ENCODE measurements at places on chromosomes 12 and 14.

DNA sequence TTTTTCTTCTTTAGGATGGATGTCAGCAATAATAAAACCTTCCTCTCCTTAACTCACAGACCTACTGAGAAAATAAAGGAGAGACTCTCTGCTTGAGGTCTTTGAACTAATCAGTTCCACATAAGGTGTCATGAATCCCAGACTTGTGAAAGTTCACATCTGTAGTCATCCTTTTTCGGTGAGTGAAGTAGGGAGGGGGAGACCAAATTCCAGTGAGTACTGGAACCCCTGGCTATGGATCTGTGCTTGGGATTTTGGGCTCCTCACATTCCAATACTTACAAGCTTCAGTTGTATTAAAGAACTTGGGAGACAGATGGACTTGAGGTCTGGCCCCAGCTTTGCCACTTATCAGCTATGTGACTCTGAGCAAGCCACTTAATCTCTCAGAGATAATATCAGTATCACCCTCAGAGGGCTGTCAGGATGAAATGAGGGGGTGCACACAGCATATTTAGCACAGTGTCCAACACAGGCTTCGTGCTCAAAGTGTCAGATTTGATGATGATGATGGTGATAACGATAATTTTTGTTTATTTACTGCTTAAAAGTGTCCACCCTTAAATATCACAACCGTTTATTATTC is 34.8 kb upstream of the APPL2 start:
- H3K27me3 ChIP-seq: no peaks in the 10 kb centered on the region
- H3K27ac ChIP-seq: no peak overlapping the region
- H3K36me3 ChIP-seq: no peaks in the 10 kb centered on the region
- no peak overlapping the region for H3K4me3 ChIP-seq

DNA sequence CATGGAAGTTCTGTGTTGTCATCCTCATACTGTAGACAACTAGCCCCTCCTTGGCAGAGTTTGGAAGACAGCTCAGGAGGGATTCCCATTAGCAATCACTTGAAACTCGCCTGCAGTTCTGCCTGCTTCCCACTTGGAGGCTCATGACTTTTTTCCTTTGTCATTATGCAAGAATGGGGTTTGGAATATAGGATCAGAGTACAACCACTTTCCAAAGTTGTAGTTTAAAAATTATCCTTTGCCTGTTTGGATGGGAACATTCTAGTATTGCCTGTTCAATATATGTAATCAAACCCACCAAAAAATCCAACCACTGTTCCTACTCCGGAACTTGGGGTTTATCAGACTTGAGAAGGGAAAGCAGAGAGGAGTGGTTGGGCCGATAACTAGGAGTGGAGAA is 2.1 kb upstream of the GPD1 start:
- no peak overlapping the region for H3K4me3 ChIP-seq
- peaks cover 9% of the 10 kb centered on the region for H3K36me3 ChIP-seq
- H3K27me3 ChIP-seq: peaks cover 24% of the 10 kb centered on the region

- no peak overlapping the region for H3K27ac ChIP-seq
- no peaks in the 10 kb centered on the region for H3K27me3 ChIP-seq
- H3K4me3 ChIP-seq: no peak overlapping the region
- H3K36me3 ChIP-seq: no peaks in the 10 kb centered on the region
Measured at GRCh38 chr12:44260581-44260980, 424.7 kb downstream of the TMEM117 start.

- no peak overlapping the region for H3K27ac ChIP-seq
- H3K36me3 ChIP-seq: no peaks in the 10 kb centered on the region
- peaks cover 18% of the 10 kb centered on the region for H3K27me3 ChIP-seq
- no peaks in the 10 kb centered on the region for H3K4me1 ChIP-seq
- H3K4me3 ChIP-seq: no peak overlapping the region
Measured at GRCh38 chr12:15502211-15502610, 179.9 kb downstream of the PTPRO start.

- H3K27ac ChIP-seq: no peak overlapping the region
- no peaks in the 10 kb centered on the region for H3K4me1 ChIP-seq
- DNase-seq: no peak
- peaks cover 83% of the 10 kb centered on the region for H3K27me3 ChIP-seq
Measured at GRCh38 chr12:113642216-113642615, 170.5 kb upstream of the LHX5 start.

- no peaks in the 10 kb centered on the region for H3K4me1 ChIP-seq
- no peaks in the 10 kb centered on the region for H3K27me3 ChIP-seq
- peaks cover 45% of the 10 kb centered on the region for H3K36me3 ChIP-seq
Measured at GRCh38 chr14:63991833-63992232, 139.0 kb downstream of the SYNE2 start.

DNA sequence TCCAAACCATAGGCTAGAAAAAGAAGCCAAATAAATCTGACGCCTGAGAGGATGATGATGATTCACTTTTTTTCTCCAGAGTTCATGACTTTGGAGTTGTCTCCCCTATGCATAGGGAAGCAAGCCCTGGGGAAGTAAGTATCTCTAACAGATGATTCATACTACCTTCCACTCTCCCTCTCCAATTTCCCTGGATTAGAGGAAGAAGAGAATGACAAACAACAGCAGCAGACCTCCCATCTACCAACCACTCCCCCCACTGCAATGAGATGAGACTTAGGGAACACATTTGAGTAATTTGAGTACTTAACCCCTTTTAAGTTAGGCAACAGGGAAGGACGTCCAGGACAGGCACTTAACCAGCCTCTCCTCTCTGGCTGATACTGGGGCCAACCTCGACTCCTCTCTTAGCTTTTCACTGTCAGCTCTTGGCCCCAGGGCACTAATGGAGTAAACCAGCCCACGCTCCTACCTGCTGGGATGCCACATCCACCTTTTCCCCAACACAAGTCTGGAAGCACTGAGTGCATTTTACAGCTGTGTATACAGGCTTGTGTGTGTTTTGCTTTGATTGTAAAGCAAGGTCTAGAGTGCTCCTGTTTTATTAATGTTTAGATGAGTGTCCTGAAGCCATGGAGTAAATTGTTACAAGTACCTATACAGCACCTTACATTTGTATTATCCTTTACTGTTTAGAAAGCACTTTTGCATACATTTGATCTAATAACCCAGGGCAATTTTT is 180.7 kb downstream of the PHLDA1 start:
- no peak overlapping the region for H3K27ac ChIP-seq
- H3K36me3 ChIP-seq: no peaks in the 10 kb centered on the region
- H3K27me3 ChIP-seq: no peaks in the 10 kb centered on the region
- H3K4me1 ChIP-seq: peaks cover 26% of the 10 kb centered on the region
- H3K4me3 ChIP-seq: no peak overlapping the region

GRCh38 chr12:47297993-47298392 is 218.2 kb upstream of the AMIGO2 start:
- no peak for DNase-seq
- H3K27me3 ChIP-seq: no peaks in the 10 kb centered on the region
- H3K4me1 ChIP-seq: peaks cover 31% of the 10 kb centered on the region
- no peaks in the 10 kb centered on the region for H3K36me3 ChIP-seq
- no peak overlapping the region for H3K27ac ChIP-seq

- H3K27me3 ChIP-seq: no peaks in the 10 kb centered on the region
- peaks cover 71% of the 10 kb centered on the region for H3K4me1 ChIP-seq
- DNase-seq: no peak
- peaks cover 19% of the 10 kb centered on the region for H3K36me3 ChIP-seq
- no peak overlapping the region for H3K27ac ChIP-seq
Measured at GRCh38 chr12:13095266-13095995, 8.0 kb downstream of the GSG1 start.

GRCh38 chr12:131583090-131583712 is 127.7 kb upstream of the SFSWAP start:
- no peaks in the 10 kb centered on the region for H3K4me1 ChIP-seq
- H3K27me3 ChIP-seq: peaks cover 33% of the 10 kb centered on the region
- no peaks in the 10 kb centered on the region for H3K36me3 ChIP-seq
- no peak for DNase-seq

- H3K27ac ChIP-seq: peak overlapping the region; percentile 24
- peaks cover 15% of the 10 kb centered on the region for H3K4me1 ChIP-seq
- H3K4me3 ChIP-seq: no peak overlapping the region
- H3K27me3 ChIP-seq: peaks cover 14% of the 10 kb centered on the region
- DNase-seq: no peak
Measured at GRCh38 chr12:49892732-49893317, 10.9 kb downstream of the FAIM2 start.

- H3K36me3 ChIP-seq: peaks cover 18% of the 10 kb centered on the region
- peaks cover 20% of the 10 kb centered on the region for H3K4me1 ChIP-seq
- DNase-seq: no peak
- H3K27ac ChIP-seq: no peak overlapping the region
Measured at GRCh38 chr12:131829791-131830334, 1.7 kb downstream of the MMP17 start.

DNA sequence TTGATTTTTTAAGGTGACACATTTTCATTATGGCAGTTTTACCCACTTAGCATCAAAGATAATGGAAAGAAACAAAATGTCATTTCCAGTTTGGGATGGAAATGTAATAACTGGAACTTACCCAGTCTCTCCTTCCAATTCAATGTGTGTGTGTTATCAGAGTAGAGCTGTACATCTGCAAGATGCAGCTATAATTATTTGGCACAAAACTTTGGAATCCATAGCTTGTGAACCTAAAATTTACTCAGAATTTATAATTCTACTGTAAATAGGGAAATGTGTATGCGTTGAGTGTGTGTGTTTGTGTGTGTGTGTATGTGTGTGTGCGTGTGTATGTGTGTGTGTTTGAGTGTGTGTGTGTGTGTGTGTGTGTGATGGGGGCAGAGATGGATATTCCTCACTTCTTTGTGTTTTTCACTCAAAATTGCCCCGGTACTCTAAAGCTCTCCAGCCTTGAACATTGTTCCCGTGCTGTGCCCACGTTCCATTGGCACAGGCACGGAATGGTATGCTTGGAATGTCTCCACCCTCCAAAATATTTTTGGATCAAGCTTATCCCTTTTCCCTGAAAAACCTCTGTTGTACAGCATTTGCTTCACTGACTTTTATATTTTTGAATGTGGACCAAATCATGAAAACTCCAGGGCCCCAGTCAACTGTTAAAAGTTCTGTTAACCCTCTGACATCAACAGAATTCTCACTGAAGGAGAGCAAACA is 150.2 kb upstream of the BMP4 start:
- H3K4me1 ChIP-seq: peaks cover 41% of the 10 kb centered on the region
- peak; percentile 11 for DNase-seq
- peak overlapping the region; percentile 3 for H3K4me3 ChIP-seq
- H3K27ac ChIP-seq: peak overlapping the region; percentile 30
- no peaks in the 10 kb centered on the region for H3K27me3 ChIP-seq

DNA sequence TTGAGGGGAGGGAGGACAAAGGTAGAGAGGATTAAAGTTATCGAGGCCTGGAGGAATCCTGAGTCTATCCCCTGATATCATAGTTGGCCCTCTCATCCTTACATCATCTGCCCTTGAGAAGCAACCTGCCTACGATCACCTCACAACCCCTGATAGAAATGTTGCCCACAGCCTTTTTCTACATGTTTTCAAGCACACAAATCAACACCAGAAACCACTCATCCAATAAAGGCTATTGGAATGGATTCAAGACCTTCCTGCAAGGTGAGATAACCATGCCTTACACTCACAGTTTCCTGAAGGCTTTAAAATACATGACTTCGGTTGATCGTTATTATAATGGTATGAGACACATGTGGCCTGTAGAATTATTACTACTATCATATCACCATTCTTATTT is 175.7 kb upstream of the EGLN3 start:
- H3K36me3 ChIP-seq: no peaks in the 10 kb centered on the region
- H3K4me3 ChIP-seq: no peak overlapping the region
- no peak overlapping the region for H3K27ac ChIP-seq
- peaks cover 4% of the 10 kb centered on the region for H3K27me3 ChIP-seq
- DNase-seq: no peak
- no peaks in the 10 kb centered on the region for H3K4me1 ChIP-seq

DNA sequence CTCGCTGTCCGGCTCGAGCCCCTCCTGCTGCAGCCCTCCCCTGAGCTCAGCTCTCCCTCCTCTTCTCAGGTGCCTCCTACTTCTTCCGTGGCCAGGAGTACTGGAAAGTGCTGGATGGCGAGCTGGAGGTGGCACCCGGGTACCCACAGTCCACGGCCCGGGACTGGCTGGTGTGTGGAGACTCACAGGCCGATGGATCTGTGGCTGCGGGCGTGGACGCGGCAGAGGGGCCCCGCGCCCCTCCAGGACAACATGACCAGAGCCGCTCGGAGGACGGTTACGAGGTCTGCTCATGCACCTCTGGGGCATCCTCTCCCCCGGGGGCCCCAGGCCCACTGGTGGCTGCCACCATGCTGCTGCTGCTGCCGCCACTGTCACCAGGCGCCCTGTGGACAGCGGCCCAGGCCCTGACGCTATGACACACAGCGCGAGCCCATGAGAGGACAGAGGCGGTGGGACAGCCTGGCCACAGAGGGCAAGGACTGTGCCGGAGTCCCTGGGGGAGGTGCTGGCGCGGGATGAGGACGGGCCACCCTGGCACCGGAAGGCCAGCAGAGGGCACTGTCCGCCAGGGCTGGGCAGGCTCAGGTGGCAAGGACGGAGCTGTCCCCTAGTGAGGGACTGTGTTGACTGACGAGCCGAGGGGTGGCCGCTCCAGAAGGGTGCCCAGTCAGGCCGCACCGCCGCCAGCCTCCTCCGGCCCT is 22.8 kb downstream of the MMP17 start:
- peak; percentile 96 for DNase-seq
- peaks cover 4% of the 10 kb centered on the region for H3K36me3 ChIP-seq
- peaks cover 34% of the 10 kb centered on the region for H3K27me3 ChIP-seq
- peaks cover 4% of the 10 kb centered on the region for H3K4me1 ChIP-seq
- H3K4me3 ChIP-seq: peak overlapping the region; percentile 36

DNA sequence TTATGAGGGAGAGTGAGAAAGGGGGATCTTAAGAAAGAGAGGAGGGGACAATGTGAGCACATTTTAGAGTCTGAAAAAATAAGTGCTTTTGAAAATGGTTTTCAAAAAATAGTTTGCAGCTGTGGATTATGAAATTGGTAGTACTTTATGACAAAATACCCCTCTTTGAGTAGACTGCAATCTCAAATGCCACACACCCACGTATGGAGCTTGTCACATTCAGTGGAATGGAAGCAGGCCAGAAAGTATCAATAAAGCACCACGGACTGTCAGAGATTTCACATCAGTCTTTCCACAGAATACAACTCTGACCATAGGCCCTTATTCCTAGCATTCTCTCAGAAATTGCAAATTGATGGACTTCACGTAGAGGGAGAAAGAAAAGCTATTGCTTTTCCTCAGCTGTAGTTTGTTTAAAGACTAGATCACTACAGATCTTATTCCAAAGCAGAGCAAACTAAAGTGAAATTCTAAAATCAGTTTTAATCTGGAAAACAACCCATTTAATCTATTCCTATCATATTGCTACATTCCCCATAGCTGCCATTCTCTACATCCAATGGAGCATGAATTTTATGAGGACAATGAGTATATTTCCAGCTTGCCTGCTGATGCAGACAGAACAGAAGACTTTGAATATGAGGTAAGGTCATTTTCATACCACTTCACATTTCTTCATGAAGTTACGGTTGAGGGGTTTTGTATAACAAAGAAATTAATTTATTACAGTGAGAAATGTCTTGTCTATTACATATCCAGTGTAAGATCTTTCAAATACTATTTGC is 321.3 kb downstream of the PDZRN4 start:
- H3K36me3 ChIP-seq: no peaks in the 10 kb centered on the region
- no peak for DNase-seq
- H3K4me3 ChIP-seq: no peak overlapping the region
- no peaks in the 10 kb centered on the region for H3K27me3 ChIP-seq

- no peak overlapping the region for H3K27ac ChIP-seq
- H3K36me3 ChIP-seq: no peaks in the 10 kb centered on the region
- no peaks in the 10 kb centered on the region for H3K27me3 ChIP-seq
- no peak for DNase-seq
- no peak overlapping the region for H3K4me3 ChIP-seq
Measured at GRCh38 chr12:92648242-92649031, 54.4 kb upstream of the PLEKHG7 start.

- no peaks in the 10 kb centered on the region for H3K36me3 ChIP-seq
- H3K4me3 ChIP-seq: no peak overlapping the region
- DNase-seq: no peak
- no peaks in the 10 kb centered on the region for H3K27me3 ChIP-seq
- H3K4me1 ChIP-seq: peaks cover 12% of the 10 kb centered on the region
Measured at GRCh38 chr14:86858591-86858990, 1134.4 kb downstream of the GALC start.

- no peaks in the 10 kb centered on the region for H3K27me3 ChIP-seq
- H3K36me3 ChIP-seq: no peaks in the 10 kb centered on the region
Measured at GRCh38 chr12:41019461-41019860, 168.7 kb upstream of the PDZRN4 start.
